ENCODE measurements at places on chromosomes 2 and 18.
A peak's percentile ranks its signal among the peaks of the same experiment; 100 is the strongest.

GRCh38 chr2:16034975-16035746, 94.8 kb downstream of the MYCN start:
- no peak for DNase-seq

DNA sequence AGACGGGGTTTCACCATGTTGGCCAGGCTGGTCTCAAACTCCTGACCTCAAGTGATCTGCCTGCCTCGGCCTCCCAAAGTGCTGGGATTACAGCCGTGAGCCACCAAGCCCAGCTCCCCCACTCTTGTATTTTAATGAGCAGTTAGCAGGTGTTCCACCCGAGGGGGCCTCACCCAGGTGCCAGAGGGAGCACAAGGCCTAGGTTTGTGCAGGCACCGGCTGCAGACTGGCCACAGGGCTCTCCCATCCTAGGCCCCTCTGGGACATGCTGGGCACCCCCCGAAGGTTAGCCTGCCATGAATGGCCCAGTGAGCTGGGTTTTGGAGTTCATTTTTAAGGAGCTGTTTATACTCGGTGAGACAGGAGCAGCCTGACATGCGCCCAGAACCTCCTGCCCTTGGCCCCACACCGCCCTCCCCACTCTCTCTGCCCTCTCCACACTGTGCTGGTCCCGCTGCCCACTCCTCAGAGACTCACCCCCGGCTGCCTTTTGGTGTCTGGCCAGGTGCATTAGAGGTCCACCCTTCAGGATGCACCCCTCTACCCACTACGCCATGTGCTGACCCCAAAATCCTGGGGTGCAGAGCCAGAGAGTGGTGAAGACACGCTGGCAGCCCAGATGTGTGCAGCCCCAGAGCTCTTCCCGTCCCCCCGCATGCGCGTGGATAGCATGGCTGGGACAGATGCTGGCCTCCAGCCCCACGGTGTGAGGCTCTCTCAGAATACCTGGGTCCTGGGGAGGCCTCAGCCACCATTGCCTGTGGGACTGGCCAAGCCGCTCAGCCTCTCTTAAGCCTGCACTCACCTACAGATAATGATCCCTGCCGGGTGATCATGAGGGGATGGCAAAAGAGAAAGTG, 11.2 kb upstream of the KLF11 start:
- DNase-seq, result no peak

GRCh38 chr2:8169443-8169842, 512.4 kb upstream of the ID2 start:
- DNase-seq, result peak; percentile 58

DNA sequence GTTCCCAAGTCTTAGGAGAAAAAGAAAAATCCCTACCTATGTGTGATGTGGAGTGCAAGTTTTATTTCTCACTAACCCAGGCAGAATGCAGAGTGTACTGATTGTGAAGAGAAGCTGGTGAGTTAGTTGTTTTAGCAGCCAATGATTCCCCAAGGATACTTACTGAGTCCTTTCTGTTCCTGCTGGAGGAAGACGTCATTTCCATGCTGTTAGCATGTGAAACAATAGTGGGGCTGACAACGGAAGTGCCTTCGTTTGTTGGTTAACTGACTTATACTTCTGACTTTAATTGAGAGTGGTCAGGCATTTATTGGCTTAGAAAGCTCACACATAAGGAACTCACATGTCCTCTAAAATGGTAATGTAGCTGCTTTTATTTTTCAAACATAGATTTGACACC, 180.6 kb downstream of the MC4R start:
- DNase-seq, result no peak

DNA sequence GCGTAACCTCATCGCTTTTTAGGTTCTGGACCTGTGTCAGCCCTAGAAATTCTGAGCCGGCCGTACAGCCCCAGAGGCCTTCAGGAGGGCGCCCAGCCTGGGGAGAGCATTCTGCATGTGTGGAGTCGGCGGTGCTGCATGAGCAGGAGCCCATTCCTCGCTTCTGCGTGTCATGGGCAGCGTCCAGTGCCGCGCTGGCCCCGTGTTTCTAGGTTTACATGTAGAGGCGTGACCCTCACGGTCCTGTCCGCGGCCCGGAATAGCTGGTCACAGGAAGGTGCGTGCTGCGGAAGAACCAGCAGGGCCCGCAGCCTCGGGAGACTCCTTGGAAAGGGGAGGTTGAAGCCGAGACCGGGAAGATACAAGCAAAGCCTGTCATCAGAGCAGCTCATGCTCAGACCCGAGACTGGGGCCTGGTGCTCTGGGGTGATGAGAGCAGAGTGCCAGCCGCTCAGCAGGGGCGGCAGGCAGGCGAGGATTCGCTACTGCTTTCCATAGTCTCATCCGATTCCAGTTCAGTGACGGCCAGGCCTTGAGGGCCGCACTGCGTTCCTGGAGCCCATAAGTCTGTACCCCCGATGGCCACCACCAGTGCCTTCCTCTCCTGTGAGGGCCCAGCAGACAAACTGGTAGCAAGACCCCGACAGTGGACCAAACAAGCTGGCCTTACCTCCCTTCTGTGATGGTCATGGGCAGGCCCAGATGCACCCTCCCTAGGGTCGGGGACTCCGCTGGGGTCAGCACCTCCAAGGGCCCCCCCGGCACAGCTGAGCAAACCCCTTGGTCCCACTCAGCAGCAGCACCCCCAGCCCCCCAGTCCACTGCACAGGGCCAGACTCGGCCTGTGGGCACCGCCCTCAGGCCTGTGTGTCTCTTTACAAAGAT, 15.6 kb upstream of the NFATC1 start:
- no peak for DNase-seq

- DNase-seq, result no peak
These were observed 130.6 kb downstream of the CABLES1 start for GRCh38 chr18:23265682-23266399.

DNA sequence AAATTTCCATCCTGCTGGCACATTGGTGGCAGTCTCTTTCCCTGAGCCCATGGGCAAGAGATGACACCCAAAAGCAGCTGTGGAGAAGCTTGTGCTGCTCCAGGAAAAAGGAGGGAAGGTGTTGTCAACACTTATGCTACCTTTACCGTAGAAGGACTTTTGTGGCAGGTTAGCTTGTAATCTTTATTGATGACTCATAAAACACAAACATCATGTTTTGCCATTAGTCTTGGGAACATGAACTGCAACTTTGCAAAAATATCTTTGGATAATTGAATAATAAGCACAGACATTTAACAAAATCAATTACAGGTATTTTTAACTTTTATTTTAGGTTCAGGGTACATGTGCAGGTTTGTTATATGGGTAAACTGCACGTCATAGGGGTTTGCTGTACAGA, 33.4 kb downstream of the DRC1 start:
- no peak for DNase-seq

- no peak for DNase-seq
These were observed 26.0 kb upstream of the LYPD6B start for GRCh38 chr2:149012545-149012944.

- no peak for DNase-seq
These were observed 128.8 kb upstream of the HAAO start for GRCh38 chr2:42921147-42921520.

DNA sequence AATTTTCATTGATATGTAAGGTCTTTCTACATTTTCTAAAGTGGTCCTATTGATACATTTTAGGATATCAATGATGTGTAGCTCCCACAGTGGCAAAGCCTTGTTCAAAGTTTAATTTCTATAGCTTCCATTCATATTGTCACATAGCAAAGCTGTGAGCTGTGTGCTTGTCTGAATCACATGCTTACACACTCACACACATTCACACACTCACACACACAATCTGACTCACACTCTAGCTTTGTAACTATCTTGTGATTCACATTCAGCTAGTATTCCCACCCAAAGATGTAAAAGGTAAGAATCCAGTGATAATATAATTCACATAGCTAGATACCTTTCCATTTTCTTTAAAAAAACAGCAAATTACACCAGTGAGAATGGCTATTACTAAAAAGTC, 58.7 kb downstream of the MAPRE2 start:
- no peak for DNase-seq

- no peak for DNase-seq
These were observed 593.5 kb downstream of the BCL11A start for GRCh38 chr2:59959944-59960343.
